ENCODE measurements at places on chromosomes 7 and 10.

DNA sequence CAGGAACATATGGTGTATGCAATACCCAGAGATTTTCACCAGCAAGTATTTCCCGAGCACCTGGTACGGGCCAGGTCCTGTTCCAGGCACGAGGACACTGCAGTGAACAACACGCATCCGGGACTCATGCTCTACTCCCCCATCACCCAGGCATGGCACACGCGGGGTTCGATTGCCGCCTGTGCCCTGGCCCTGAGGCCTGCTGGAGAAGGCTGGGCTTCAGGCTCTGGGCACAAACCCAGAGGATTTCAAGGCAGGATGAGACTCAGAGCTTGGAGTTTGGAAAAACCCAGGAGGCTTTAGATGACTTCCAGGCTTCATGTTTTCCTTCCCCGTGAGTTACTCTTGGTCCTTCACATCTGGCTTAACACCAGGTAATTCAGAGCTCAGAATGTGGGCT, 143.5 kb downstream of the NEURL1 start:
- DNase-seq, result no peak

DNA sequence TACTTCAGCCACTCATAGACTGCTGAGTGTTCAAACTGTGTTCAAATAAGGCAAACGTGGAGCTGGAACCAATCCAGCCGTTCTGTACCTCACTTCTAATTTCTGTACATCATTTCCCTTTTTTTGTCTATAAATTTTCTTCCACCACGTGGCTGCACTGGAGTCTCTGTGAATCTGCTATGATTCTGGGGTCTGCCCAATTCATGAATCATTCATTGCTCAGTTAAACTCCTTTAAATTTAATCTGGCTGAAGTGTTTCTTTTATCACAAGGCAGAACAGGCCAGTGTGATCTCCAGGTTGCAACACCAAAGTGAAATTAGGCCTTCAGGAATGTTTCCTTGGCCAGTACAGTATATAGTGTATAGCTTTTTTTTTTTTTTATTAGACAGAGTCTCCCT, 53.5 kb downstream of the DNAJC12 start:
- DNase-seq, result no peak

DNA sequence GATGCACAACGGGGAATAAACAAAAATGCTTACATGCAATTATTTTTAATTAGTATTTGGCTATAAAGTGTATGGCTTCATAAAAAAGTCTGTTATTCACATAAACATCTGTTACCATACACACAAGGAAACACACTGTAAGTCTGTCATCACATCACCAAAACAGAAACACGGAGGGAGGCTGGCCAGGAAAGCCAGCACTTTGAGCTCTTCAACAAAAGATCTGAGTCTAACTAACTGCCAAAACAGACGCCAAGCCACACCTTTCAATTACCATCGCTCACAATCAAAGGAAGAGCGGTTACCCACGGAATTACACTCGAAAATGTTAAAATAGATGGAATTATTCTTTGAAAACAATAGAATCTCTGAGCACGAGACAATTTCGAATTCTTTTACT, 49.2 kb upstream of the MGMT start:
- peak; percentile 66 for DNase-seq

- no peak for DNase-seq
Measured at GRCh38 chr10:11698691-11699549, 43.3 kb upstream of the ECHDC3 start.

DNA sequence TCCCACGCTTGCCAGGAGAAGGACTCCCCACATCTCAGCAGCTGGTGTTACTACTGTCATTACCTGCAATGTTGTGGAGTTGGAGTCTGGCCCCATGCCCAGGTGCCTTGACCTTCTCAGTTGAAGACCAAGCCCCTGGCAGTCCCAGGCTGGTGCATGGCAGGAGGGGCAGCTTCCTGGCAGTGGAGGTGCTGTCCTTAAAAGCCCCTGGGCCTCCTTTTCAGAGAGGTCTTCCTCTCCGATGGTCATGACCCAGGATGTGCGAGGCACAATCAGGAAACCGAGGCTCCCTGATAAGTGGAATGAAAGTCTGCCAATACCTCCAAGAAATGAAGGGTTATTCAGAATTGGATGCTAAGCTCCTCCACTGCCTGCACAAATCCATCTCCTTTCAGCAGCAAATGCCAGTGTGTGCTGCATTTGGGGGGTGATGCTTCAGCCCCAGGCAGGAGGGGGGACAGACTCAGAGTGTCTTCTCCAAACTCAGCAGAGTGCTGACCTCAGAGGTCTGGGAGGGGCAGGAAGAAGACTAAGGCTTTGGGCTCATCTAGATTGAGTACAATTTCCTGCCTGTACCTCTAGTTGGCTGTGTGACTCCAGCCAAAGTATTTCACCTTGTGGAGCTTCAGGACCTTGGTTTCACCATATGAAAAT, 97.0 kb upstream of the DDC start:
- DNase-seq, result no peak

- no peak for DNase-seq
Measured at GRCh38 chr10:77082601-77083252, 554.9 kb downstream of the KCNMA1 start.

DNA sequence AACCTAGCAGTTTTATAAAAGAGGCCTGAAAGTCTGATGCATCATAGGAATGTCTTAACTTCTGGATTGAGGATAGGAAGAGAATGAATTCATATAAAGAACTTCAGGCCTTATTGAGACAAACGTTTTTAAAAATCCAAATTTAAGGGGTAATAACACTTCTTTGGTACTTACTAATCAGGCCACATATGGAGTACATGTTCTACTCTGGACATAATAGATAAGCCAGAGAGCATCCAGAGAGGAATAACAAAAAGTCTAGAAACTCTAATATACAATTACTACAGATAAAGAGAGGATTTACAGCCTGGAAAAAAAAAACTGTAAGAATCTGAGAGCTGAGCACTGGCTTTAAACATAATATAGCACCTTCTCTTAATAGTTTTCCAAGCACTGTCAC, 2.9 kb downstream of the MTPAP start:
- DNase-seq, result no peak

DNA sequence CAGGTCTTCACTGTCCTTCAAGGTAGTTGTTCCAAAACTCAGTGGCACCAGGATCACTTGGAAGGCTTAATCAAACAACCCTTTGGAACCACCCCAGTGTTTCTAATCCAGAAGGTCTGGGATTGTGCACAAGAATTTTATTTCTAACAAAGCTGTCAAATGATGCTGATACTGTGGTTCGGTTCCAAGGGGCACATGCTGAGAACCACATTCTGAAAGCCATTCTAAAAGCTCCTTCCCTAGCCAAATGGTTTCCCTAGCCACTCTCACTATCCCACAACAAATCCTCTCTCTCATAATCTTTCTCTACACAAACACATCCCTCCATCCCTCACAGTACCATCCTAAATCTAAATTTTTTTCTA, 52.1 kb downstream of the MACC1 start:
- DNase-seq, result no peak

GRCh38 chr7:33645104-33645503, 260.2 kb upstream of the BMPER start:
- DNase-seq, result peak; percentile 9

- DNase-seq, result no peak
Measured at GRCh38 chr7:97573065-97573464, 158.8 kb upstream of the TAC1 start.

GRCh38 chr10:7045891-7046599, 364.8 kb downstream of the SFMBT2 start:
- DNase-seq, result no peak
